ENCODE measurements at places on chromosomes 13 and 19.

- no peak for DNase-seq
These were observed 982.6 kb upstream of the ATXN8OS start for GRCh38 chr13:69124996-69125395.

GRCh38 chr19:11050323-11051114 is 38.7 kb upstream of the LDLR start:
- no peak for DNase-seq

DNA sequence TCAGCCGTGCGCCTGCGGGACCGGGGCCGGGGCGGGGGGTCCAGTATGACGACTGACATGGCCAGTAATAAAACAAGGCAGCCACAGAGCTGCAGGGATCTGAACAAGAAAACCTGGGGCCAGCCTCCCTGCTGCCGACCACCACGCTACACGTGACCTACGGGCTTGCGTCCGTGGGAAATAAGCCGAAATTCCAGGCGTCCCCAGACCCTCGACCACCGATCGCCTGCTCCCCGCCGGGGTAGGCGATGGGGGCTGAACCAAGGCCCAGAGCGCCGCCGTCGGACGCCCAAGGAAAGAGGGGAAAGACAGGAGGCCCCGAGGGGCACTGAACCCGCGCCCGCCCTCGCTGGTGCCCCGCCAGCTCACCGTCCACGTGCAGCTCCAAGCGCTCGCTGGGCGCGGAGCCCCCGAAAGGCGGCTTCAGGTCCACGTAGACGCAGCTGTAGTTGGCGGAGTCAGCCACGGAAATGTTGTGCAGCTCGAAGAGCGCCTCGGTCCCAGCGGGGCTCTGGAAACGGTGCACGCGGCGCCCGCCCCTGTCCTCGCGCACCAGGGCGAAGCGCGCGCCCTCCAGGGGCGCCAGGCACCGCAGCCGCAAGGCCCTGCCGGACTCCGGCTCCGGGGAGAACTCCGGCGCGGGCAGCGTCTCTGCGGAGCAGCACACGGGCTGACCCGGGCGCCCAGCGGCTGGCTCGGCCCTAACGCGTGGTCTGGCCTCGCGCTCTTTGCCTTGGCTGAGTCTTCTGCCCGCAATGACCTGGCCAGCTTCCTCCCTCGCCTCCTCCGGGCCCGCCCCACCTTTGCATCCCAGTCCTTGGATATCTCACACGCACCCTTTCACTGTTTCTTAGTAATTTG is 3.1 kb downstream of the A1BG start:
- no peak for DNase-seq

DNA sequence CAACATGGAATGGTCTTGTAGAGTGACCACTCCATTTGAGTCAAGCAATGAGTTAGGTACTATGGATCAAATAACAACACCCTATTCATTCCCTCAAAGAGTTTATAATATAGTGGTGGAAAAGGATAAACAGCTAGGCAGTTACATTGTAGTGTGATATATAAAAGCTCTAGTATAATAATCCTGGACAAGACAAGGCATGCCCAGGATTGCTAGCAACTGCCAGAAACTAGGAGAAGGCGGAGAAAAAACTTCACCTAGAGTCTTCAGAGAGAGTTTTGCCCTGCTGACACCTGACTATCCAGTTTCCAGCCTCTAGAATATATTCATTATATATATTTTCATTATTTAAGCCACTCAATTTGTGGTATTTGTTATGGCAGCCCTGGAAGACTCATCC is 530.6 kb downstream of the KLF12 start:
- DNase-seq: no peak

GRCh38 chr13:37645181-37645740 is 46.7 kb upstream of the POSTN start:
- no peak for DNase-seq

GRCh38 chr19:28326746-28327145 is 886.2 kb downstream of the UQCRFS1 start:
- DNase-seq: no peak
